ENCODE measurements at places on chromosomes 7 and 10.

DNA sequence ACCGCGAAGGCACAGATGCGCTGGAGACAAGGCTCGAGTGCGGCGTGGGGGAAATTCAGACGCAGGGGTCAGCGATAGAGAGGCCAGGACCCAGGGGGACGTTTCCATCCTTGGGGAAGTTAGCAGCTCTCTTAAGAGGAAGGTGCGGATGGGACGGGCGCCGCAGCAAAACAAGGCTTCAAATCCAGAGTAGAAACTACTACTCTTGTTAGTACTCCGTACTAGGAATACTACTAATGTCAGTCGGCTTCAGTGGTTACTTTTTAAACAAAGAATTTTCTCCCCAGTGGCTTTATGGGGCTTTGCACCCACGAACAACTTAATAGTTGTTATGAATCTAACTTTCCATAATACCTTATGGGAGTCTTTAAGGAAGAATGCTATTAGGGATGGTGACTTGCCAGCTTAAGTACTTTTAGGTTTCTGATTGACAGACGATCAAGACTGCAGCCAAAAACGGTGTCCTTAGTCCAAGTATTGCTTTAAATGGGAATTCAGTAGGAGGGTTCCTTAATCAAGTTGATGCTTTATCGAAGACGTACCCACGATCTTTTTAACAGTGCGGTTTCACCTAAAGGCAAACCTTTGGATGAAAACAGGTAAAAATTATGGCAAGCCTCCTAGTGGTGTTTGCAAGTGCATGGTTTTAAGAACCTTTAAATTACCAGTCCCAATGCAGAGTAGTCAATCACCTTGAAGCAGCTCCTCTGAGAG lies 812 bp upstream of the IDE start:
- no peak for DNase-seq

DNA sequence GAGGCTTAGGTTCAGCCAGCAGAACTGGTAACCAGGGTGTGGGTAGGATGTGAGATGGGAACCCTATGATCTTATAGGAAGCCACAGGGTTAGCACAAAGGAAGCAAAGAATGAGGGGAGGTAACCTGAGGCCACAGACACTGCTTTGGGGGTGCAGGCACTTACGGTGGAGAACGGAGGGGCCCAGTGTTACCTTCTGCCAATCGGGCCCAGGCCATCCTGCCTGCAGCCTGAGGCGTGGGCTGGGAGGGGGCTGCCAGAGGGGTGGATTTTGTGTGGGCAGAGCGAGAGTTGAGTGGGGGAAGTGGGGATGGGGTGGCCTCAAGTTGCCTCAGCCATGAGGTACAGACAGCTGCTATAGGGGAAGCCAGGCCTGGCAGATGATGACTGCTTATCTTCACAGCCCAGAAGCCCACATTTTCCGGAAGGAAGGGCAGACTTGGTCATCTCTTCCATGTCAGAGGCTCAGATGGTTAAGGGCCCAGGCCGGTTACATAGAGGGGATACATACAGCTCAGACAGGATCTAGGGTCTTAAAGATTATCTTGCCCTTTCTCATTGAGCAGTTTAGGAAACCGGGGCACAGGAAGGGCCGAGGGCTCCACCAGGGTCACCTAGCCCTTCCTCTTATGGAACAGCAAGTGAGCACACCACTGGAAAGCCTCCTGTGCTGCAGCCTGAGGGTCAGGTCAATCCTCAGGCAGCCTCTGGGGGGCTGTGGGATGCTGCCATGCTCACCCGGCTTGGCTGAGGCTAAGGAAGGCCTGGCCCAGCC lies 24.4 kb upstream of the VSIR start:
- DNase-seq = no peak

- DNase-seq = no peak
Measured at GRCh38 chr10:97000487-97001182, 168.5 kb downstream of the LCOR start.

GRCh38 chr10:69334302-69335062 lies 56.2 kb downstream of the HK1 start:
- DNase-seq = no peak

DNA sequence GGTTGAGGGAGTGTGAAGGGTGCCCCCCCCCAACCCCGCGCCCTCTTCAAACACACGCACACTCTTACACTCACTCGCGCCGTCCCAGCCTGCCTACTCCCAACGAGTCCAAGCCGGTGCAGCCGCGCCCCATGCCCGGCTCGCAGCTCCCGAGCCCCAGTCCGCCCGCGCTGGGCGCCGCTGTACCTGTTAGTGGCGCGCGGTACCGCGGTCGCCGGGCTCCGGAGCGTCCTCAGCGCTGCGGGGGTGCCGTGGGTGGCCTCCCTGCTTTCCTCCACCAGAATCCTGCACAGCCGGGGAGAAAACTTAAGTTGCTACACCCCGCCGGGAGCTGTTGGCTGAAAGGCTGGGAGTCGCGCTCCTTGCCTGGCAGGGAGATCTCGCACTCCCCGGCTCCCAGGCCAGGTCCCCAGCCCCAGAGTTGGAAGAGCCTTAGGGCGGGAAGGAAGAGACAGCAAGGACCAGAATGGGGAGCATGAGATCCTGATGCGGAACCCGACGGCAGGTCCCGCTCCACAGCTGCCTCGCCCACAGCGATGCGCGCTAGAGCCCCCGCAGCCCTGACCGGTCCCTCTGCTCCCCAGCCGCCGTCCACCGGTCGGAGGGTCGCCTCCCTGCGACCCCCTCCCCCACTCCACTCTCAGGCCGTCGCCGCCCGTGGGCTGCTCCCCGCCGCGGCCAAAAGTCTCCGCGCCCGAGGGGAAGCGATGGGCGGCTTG lies 863 bp downstream of the ST8SIA6 start:
- DNase-seq = no peak

DNA sequence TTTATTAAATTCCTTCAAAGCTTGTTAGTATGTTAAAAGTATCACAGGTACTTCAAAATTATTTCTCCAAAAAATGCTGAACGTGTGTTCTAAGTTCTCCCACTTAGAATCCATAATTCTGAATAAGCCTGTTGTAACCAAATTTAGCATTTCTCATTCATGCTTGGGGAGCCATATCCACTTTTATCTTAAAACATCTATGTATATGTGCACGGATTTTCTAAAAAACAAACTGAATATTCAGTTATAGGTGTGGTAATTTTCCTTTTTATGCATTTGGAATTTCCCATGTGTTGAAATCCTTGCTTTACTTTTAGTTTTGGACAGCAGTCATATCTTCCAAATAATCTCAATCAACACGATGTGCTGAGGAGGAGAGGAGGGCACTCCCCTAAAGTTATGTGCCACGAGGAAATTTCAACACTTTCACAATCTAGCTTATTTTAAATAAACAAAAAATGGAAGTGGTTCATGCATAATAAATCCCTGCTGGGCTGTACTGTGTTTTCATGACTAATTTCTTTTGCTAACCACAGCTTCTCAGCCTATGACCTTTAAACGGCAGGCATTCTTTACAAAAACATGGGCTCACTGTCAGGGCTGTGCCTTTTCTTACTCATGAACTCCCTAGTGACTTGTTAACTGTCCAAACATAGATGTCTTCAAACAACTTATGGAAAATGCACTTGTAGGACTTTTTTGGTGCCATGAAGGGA lies 380.3 kb upstream of the SEMA3C start:
- no peak for DNase-seq

DNA sequence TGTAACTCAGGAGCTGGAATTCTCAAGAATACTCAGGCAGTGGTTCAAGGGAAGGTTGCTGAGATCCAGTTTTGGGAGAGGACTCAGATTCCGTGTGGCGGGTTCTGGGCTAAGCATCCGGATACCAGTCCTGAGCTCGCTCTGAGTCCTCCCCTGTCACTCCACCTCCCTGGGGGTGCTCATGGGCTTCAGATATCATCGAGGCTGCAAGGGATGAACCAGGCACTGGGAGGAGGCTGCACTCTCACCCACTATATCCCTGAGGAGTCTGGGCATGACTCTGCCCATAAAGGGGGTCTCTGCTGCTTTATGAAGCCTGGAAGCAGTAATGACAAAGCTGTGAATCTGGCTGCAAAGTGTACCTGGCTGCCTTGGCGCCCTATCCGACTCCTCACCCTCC lies 188.5 kb downstream of the TNS3 start:
- no peak for DNase-seq

DNA sequence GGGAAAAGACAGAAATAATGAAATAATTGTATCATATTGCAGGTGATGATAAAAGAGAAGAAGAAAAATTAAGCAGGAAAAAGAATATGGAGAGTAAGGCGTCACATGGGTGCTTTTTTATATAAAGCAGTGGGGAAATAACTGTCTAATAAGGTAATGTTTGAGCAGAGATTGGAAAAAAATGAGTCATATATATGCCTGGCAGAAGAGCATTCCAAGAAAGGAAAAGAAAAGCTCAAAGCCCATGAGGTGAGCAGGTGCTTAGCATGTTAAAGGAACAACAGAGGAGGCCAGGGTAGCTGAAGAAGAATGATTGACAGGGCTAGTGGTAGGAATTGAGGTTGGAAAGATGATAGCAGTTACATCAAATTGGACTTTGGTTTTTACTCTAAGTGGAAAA lies 739.5 kb downstream of the SORCS1 start:
- DNase-seq = no peak

DNA sequence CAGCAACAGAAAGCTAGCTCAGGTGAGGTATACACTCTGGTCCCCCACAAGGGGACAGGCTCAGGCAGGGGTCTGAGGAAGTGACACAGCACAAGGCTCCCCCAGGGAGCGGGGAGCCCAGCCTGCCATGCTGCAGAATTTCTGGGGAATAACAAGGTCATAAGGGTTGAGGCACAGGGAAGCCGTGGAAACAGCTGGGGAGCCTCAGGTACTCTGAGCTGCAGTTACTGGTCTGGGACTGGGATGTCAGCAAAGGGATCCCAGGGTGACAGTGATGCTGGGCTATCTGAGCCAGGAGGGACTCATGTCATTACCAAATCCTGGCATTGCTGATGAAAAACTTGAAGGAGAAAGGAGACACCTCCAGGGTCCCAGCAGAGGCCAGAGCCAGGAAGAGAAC lies 64.4 kb upstream of the NANOS1 start:
- no peak for DNase-seq

- no peak for DNase-seq
Measured at GRCh38 chr7:2471396-2471795, 4.8 kb downstream of the GRIFIN start.

GRCh38 chr7:124152859-124153692 lies 120.2 kb upstream of the TMEM229A start:
- DNase-seq = no peak

GRCh38 chr7:97798046-97799019 lies 66.4 kb downstream of the TAC1 start:
- no peak for DNase-seq

DNA sequence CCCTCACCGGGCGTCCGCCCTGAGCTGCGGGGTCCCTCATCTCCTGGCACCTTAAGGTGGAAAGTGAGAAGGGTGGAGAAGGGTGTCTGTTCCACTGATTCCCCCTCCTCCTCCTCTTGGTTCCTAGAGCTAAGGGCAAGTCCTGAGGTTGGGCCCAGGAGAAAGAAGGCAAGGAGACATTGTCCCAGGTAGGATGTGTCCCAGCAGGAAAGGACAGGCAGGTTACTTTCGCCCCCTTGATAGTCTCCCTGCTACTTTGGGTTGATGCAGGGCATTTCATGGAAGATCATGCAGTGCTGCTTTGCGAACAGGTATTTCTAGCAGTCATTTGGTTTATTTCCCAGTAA lies 582 bp downstream of the STEAP2 start:
- no peak for DNase-seq

GRCh38 chr10:8323428-8324054 lies 269.1 kb downstream of the GATA3 start:
- no peak for DNase-seq

DNA sequence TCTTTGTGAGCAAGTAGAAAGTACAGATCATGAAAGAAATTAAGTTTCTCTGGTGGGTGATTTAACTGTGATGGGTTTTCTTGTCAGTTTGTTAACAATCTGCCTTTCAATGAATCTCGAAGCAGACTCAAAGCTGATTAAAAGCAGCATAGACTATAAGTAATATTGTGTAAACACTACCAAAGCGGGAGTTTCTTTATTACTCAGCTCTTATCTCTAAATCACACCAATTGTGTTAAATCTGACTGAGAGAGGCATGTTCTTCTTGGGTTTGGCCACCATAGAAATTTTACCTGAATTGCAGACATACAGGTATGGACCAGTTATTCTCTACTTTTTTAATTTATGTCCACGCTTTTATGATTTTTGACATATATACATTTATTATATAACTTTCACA lies 65.2 kb downstream of the DKK1 start:
- no peak for DNase-seq

DNA sequence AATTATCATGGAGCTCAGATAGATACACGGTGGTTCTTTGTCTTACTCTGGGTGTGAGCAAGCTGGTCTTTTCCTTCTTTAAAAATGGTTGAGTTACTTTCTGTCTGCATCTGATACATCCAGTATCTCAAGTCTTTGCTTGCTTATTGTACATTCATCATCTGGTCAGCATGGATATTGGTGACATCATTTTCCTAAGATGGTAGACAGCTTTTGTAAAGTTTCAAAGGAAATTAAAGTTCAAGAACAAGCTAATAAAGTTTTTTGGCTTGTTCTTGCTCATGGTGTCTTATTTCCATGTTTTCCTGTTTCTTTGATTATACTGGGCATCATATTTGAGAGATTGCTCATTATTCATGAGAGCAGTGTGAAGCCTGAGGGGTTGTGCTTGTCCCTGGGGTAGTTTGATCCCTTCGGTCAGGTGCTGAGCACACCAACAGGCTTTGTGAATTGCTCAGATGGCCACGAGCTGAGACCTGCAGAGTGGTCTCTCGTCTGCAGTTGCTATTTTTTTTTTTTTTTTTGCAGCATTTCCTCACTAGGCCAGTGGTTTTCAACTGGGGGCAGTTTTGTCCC lies 38.5 kb downstream of the MGMT start:
- no peak for DNase-seq

GRCh38 chr7:39666562-39666961 lies 43.2 kb downstream of the RALA start:
- no peak for DNase-seq

- no peak for DNase-seq
Measured at GRCh38 chr10:47055386-47056246, 144.4 kb downstream of the PTPN20 start.

DNA sequence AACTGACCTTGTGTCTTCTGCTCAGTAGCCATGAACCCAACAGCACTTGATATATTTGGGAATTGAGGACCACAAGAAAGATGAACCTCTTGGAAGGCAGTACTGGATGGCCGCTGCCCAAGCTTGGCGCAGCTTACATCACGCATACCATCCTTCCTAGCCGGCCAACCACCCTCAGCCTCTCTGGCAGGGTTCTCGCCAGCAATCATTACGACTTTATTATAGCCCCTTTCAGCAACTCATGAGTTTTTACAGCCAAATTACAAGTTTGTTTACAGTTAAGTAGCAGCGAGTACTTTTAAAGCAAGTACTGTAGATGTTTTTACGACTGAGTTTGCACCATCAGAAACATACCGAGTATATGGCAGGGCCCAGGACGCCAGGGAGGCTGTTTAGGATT lies 769.1 kb downstream of the SUGCT start:
- DNase-seq = no peak

Measured in NCI-H2171 (cell line).